Activated naive CD8-positive, alpha-beta T cell treated with anti-CD3 and anti-CD28 coated beads for 36 hours (primary cell): ENCODE measurements at places on chromosomes 5 and 9. TPM values are rescaled to one million over a fixed set of nuclear protein-coding genes. Genes with fewer than 3 reads are reported as not detected.

DNA sequence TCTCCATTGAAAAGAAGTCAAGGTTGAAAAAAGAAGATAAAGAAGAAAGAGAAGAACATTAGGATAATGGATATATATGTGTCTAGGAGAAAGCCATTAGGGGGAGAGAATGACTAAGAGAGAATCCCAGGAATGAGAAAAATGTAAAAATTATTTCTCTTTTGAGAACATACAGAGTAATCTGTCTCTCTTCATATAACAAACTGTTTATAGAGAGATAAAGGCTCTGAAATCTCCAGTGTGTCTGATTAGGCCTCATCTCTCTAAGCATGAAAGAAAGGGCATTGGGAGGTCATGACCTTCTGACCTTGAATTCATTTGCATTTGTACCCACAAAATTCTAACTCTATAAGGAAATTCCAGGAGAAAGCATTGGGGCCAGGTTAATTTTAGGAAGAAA is 3.5 kb upstream of the MPDZ start:
- H3K27me3 ChIP-seq, result peaks cover 19% of the 10 kb centered on the region
- no peak overlapping the region for H3K27ac ChIP-seq
- no peak overlapping the region for H3K4me3 ChIP-seq
- DNase-seq, result no peak
- H3K4me1 ChIP-seq, result no peaks in the 10 kb centered on the region

GRCh38 chr5:154210163-154210562 is 19.6 kb downstream of the GALNT10 start:
- DNase-seq, result no peak
- no peaks in the 10 kb centered on the region for H3K27me3 ChIP-seq
- peaks cover 19% of the 10 kb centered on the region for H3K36me3 ChIP-seq
- H3K4me1 ChIP-seq, result peaks cover 25% of the 10 kb centered on the region

GRCh38 chr9:34578241-34579103 is 11.1 kb downstream of the CNTFR start:
- no peaks in the 10 kb centered on the region for H3K36me3 ChIP-seq
- DNase-seq, result peak; percentile 12
- H3K27me3 ChIP-seq, result peaks cover 69% of the 10 kb centered on the region

- no peak overlapping the region for H3K4me3 ChIP-seq
- no peak overlapping the region for H3K27ac ChIP-seq
- peaks cover 12% of the 10 kb centered on the region for H3K36me3 ChIP-seq
Observed at GRCh38 chr5:175535796-175536195, 57.4 kb downstream of the SFXN1 start.

DNA sequence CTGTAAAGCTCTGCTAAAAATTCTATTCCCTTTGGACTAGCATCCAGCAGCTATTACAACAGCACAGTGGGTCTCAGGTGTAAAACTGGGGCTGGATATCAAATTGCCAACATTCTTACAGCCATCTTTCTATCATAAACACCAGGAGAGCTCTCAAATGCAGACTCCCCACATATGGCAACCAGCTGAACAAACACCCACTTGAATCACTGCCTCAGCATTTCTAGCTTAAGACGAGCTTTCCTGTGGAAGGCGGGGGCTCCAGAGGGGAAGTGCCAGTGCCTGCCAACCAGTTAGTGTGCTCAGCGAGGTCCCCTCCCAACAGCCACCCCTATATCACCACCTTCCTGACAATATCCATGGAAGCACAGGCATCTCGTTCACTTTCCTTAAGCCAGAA is 62.2 kb downstream of the IPPK start:
- DNase-seq, result no peak
- H3K36me3 ChIP-seq, result peaks cover 18% of the 10 kb centered on the region
- H3K4me1 ChIP-seq, result peaks cover 4% of the 10 kb centered on the region
- H3K27ac ChIP-seq, result no peak overlapping the region
- no peak overlapping the region for H3K4me3 ChIP-seq

DNA sequence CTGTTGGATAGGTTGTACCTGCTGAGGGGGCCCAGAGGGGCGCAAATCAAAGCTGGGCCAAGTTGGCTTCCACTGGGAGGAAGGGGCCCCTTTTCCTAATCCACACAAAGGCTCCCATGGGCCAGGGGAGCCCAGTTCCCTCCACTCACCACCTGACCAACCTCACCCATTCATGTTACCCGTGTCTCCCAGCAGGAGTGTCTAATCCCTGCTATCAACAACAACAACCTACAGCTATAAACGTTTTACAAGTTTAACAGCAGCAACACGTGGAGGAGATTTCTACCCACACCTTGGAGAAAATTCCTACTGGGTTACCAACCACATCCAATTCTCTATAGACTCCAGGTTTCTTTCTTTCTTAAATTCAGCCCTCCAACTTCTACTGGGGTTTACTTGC is 216.2 kb downstream of the SLIT3 start:
- H3K36me3 ChIP-seq, result no peaks in the 10 kb centered on the region
- H3K4me1 ChIP-seq, result no peaks in the 10 kb centered on the region
- no peak overlapping the region for H3K27ac ChIP-seq
- H3K4me3 ChIP-seq, result no peak overlapping the region

The INIP gene
- 36.8 TPM for total RNA-seq

The ORM2 gene
- not detected for total RNA-seq
